AG08396 (cell line): ENCODE measurements at places on chromosomes 13 and 19.

- no peak for DNase-seq
Observed at GRCh38 chr19:6527893-6528543, 2.8 kb upstream of the TNFSF9 start.

DNA sequence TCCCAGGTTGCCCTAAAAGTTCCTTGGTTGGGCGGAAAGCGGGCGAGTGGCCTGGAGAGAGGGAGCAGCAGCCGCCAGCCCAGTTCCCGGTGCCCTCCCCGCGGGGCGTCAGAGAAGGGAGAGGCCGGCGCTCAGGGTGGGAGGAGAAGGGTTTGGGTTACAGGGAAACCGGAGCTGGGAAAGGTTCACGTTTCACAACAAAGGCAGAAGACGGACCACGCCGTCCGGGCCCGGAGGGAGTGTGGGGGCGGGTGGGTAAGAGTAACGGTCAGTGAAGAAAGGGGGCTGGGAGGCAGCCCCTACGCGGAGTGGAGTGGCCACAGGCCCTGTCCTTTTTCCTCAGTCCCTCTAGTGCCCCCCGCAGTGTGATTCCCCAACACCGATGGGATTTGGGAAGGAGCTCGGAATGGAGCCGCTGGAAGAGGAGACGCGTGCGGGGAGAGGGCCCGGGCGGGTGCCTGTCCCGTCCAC is 1.6 kb downstream of the SIX5 start:
- peak; percentile 85 for DNase-seq

DNA sequence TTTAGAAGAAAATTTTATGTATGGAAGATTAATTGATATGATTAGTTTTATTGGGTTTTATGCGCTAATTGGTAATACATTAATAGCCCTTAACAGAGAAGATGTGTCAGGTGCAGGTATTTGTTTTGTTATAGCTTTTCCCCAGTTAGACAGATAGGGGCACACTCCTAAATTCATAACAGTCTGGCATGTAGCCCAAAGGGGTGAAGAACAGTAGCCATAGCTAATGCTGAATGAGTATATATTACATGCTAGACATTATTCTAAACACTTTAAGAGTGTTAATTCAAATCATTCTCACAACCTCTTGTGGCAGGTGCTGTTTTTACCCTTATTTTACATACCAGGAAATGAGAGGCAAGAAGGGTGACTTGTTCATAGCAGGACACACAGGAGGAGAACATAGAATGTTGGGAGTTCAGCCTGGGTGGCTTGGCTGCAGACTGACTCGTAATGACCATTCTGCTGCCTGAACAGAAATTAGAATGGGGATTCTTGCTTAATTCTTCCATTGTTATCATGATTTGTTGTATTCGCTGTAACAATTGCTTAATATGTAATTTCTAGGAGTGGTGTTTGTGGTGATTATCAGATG is 20.1 kb downstream of the PCCA start:
- DNase-seq, result no peak

DNA sequence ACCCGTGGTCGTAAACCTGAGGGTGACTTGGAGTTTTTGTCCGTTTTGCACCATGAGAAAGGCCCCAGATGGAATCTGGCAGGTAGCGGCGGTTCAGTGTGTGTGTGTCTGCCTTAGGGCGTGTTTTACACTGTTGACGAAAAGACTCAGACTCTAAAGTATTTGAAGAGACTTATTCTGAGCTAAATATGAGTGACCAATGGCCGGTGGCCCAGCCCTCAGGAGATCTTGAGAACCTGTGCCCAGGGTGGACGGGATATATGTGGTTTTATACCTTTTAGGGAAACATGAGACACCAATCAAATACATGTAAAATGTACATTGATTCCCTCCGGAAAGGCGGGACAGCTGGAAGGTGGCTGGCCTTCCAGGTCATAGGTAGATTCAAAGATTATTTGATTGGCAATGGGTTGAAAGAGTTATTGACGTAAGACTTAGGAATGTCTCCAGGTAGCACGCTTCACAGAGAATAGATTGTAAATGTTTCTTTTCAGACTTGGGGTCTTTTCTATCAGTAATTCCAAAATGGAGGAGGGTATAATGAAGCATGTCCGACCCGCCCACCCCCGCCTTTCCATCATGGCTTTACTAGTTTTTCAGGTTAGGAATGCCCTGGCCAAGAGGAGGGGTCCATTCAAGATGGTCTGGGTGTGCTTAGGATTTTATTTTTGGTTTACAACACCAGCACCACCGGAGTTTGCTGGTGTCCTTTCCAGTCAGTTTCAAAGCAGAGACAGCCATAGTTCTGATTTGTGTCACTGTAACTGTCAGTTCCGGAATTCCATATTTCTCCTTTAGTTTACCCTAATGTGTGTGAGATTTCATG is 1.0 kb upstream of the ZNF529 start:
- peak; percentile 37 for DNase-seq

DNA sequence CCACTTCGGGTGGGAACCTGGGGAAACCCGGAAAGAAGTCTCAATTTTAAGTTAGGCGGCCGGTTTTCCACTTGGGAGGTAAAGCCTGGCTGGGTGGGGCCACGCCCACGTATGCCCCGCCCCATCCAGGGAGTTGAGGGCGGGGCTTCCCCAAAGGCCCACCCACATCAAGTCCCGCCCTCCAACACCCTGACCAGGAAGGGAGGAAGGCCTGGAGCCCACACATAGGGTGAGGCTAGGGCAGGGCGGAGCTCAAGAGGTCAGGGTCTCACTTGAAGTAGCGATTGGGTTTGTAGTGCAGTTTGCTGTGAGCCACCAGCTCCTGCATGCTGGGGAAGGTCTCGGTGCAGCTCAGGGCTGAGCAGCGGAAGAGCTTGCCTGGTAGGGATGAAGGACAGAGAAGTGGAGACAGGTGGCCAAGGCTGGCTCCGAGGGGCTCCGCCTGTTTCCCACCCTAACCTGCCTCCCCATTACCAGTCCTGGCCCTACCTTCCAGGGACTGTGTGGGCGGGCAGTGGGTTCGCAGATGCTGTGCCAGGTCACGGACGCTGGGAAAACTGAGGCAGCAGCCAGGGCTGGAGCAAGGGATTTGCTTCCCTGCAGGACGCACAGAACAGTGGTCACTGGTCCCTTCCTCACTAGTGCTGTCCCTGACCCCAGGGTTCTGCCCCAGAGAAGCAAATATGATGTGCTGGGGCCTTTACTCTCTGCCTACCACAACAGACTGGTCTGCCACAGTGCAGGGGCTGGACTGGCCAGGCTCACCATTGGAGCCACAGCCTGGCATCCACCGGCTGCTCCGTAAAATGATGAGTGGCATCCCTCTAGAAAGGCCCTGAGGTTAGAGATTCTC is 1.6 kb downstream of the ZNF414 start:
- peak; percentile 50 for DNase-seq

GRCh38 chr13:52010890-52011631 is at the start of gene ATP7B:
Gene ATP7B, minus strand, starts transcription at chr13:52011450. Its CDS starts 113 bp downstream, at chr13:52011337.
- DNase-seq, result peak; percentile 36

DNA sequence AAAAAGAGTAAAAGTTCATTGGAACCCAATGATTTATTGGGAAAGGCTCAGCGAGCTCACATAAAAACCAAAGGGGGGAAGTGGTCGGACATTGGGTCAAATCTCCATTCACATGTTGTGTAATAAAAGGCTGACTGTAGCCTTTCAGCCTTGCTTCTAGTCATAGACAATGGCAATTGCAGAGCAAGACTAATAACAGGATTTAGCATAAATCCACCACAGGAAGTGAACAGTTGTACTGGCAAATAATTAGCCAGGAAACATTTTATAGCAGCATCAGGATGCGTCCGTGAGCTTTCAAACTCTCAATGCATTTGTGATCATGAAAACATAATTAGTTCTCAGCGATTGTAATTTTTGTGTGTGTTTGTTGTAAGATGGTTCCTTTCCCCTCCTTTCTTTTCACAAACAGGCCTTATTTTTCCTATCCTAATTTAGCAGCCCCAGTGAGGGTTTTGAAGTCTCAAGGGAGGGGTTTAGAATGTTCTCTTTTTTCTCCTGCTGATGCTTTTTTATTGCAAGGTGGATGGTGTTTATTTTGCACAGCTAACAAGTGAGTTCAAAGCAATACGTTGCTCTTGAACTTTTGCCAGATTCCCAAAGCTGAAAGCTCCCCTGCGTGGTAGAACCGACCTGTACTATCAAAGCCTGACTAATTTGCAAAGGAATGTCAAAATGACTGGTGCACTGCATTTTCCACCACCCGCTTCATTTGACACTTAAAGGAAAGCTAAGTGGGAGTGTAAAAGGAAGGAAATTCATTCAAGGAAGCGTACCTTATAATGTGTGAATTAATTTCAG is 105.6 kb downstream of the SPRY2 start:
- DNase-seq, result no peak

- no peak for DNase-seq
Observed at GRCh38 chr13:27120811-27121210, 50.8 kb downstream of the USP12 start.

- no peak for DNase-seq
Observed at GRCh38 chr19:31770223-31770622, 421.0 kb upstream of the TSHZ3 start.

DNA sequence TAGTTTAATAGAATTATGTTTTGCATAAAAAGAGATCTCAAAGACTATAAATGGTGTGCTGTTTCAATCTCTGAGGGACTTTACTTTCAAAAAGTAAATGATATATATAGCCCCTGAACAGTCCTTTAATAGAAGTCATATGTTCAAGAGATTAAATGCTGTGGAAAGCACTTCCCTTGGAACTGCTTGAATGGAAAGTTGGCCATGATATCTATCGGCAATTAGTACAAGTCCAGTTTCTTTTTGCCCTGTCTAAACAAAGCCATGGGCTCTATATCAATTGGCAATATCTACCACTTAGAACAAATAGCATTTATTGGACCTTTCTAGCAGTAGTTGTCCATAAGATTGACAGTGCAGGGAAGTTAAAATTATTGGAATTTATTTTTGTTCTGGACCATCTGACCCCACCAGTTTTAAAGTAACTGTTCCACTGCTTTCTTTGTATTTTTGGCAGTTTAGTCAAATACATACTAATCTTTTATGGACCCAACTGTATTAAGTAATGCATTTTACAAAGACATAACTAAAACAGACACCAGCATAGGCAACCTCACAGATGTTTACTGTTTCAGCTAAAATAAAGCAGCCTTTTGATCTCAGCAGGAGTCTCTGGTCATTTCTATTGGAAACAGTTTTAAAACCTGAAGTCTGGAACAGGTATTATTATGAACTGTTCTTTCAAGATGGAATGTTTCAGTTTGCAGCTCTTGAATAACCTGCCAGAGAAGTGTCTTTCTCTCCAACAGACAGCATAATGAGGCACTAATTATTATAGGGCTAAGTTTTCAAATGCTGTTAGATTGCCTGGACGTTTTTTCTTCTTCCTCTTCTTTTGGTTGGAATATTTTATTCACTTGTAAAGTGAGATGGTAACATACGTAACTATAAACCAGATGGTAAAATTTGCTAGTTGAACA is 282.6 kb downstream of the DCLK1 start:
- DNase-seq, result no peak

DNA sequence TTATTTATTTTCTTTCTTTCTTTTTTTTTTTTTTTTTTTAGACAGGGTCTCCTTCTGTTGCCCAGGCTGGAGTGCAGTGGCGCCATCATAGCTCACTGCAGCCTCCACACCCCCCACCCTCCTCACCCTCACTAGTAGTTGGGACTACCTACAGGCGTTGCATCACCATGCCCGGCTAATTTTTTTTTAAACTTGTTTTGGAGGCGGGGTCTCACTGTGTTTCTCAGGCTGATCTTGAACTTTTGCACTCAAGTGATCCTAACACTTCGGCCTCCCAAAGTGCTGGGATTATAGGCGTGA is 33.6 kb downstream of the GJA3 start:
- DNase-seq, result no peak

DNA sequence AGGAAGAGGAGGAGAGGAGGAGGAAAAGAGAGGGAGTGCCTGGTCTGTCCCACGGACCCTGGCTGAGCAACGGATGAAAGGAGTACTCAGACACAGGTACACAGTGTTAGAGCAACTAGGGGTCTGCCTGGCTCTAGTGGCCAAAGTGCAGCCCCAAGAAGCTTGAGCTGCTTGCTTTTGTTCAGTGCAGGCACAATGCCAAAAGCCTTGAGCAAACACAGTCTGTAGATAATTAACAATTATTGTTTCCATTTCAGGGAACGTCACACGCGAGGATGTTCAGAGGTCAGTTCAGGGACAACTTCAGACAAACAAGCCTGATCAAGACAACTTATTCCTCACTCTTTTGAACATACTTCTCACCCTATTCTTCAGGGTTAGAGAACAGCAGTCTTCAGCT is 32.2 kb upstream of the ZNF726 start:
- no peak for DNase-seq

DNA sequence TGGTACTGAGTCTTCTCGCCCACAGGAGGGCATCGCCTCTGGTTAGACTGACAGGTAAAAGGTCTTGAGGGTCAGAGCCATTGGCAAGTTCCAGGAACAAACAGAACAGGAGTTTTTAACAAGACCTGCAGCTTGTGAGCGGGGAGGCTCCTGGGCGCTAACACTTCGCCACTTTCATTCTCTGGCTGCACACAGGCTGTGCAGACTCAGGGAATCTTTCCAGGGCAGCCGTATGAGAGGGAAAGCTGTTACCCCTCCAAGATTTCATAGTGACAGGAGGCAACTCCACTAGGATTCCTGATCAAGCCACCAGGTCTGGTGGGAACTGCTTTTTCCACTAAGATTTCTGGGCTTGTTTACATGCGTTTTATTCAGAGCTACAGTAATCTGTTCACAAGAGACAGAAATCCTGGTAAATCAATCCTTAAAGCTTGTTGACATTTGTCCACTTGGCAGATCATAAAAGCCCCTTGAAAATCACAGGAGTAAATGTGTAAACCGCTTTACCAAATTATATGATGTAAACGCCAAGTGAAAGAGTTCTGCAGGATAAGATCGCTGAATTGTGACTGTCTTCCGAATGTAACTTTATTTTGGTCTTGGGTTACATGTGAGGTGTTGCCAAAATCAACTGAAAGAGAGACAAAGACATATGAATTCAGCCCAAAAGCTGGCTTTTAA is 190.6 kb downstream of the MZT1 start:
- DNase-seq, result no peak

DNA sequence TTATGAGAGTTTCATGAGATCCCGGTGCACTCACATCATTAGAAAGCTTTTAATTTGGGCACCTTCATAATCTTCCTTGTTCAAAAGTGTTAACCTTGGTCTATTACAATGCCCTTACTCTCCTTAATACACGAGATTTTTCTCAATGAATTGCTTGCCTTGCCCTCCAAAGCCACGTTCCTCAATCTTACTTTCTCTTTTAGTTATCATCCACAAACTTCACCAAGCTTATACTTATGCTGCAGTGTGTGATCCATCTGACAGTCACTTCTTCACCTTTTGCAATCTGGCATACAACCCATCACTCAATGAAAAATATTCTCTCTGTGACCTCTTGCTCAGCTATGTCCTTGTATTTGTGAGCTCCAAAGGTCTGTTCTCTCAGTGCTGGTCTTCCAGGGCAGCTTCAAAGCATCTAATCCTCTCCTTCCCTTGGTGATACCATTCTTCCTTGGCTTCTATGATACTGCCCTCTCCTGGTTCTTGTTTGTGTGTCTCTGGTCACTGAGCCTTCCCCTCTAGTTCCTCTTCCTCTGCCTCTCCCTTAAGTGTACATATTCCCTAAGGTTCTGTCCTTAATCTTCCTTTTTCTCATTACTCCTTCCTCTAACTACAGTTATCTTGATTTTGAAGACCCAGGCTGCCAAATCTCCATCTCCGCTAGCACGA is 202.2 kb upstream of the STARD13 start:
- peak; percentile 62 for DNase-seq
